ENCODE measurements at places on chromosomes 1 and 21.

DNA sequence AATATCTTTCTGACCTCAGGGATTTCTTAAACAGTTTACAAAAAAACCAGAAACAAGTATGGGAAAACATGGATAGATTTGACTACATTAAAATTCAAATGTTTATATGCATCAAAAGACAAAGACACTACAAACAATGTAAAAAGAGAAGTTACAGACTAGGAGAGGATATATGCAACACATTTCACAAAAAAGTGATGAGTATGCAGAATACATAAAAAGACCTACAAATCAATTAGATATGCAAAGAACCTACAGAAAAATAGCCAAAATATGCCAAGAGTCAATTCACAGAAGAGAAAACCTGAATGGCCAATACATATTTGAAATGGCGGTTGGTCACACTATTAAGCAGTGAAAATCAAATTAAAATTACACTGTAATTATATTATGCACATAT lies 175.0 kb downstream of the FOXD2 start:
- no peak for ATAC-seq

- peak; percentile 84 for ATAC-seq
Measured at GRCh38 chr1:36351227-36351977, 28.0 kb upstream of the EVA1B start.

DNA sequence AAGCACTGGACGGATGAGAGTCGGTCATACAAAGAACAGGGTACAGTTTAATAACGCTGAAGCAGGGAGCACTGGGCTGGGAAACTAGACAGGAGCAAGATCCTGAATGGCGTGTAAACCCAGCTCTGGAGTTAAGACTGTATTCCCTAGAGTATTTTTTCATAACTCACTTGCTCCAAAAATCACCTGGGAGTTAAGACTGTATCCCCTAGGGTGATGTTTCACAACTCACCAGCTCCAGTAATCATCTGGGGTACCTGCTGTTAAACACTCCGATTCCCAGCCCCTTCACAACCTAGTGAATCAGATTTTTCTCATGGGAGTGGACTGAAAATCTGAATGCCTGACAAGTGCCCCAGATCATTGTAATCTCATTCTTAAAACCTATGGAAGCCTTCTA lies 123.2 kb downstream of the MAB21L3 start:
- no peak for ATAC-seq

- ATAC-seq, result no peak
Measured at GRCh38 chr1:1038694-1039093, 18.8 kb downstream of the AGRN start.

GRCh38 chr21:18524097-18524880 lies 120.7 kb upstream of the TMPRSS15 start:
- ATAC-seq, result no peak

DNA sequence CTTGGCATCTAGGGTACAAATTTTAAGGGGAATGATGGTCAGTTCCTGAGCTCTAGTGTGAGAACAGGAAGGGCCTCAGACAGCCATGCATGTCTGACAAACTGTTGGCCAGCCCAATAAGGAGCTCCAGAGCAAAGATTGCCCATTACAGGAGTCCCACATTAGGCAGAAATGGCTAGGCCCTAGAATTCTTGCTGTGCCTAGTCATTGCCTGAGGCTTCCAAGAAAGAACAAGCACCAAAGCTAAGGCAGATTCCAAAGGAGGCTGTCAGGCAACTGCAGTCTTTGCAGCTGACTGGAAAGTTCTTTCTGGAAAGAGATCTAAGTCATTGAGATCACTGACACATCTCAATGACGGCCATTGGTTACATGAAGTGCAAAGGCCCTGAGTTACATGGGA lies 3.9 kb upstream of the STIL start:
- no peak for ATAC-seq

Data from motor neuron (in vitro differentiated cells).